ENCODE measurements at places on chromosomes 12 and 14.

DNA sequence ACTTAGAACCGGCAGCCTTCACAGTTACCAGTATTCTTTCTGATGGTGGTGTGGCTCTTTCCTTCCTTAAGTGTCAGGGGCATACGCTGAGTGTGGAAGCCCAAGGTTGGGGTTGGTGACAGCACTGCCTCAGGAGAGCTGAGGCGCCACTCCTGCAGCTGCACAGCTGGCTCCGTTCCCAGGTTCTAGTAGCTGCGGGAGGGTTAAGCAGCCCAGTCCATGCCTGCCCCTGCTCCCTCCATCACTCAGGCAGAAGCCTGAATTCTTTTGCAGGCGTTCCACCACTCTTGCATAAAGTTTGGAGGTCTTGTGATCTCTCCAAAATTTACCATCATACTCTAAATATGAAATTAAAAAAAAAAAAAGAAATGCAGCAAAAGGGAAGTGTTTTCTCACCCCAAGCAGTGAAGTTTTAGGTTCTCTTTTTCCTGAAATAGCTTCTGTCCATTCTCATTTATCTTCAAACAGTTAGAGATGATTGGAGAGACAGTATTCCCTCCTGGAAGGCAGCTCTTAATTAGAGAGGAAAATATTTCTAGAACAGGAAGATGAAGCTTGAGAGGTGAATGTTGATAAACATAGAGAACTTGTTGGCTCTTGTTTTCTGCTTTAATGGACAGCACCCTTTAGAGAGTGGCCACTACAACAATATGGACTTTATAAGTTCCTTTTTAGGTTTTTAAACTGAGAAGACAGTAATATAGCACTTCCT, 136.1 kb downstream of the FGD4 start:
- no peak for DNase-seq

- DNase-seq, result no peak
Observed at GRCh38 chr14:96916751-96917150, 119.6 kb downstream of the VRK1 start.

- no peak for DNase-seq
Observed at GRCh38 chr12:85733221-85733840, 102.9 kb downstream of the RASSF9 start.

DNA sequence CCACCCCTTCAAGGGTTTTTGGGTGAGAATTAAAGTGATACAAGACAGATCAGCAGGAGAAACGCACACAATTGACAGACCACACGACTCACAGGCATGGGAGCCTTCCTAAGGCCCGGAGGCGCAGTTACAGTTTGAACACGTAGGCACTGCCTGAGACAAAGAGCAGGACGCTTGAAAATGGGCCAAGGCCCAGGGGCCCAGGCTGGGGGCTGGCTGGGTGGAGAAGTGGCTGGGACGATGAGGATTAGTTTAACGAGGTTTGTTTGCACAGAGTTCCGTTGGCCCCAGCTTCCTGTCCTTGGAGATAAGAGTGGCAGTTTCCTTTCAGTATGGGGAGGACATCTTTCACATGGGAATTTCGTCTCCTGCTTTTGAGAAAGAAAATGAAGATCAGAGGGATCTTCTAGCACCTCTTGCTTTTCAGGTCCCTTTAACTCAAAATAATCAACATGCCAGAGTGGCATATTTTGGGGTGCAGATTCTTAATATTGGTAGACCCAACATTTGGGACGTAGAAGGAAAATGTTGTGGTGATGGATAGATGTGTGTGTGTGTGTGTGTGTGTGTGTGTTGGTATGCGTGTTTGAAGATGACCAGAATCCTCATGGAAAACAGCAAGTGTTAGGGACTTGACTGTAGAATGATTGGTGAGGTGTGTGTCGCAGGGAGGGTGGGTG, 44.6 kb downstream of the DLK1 start:
- DNase-seq, result no peak

GRCh38 chr14:92653162-92653651, 95.2 kb downstream of the LGMN start:
- DNase-seq, result no peak

DNA sequence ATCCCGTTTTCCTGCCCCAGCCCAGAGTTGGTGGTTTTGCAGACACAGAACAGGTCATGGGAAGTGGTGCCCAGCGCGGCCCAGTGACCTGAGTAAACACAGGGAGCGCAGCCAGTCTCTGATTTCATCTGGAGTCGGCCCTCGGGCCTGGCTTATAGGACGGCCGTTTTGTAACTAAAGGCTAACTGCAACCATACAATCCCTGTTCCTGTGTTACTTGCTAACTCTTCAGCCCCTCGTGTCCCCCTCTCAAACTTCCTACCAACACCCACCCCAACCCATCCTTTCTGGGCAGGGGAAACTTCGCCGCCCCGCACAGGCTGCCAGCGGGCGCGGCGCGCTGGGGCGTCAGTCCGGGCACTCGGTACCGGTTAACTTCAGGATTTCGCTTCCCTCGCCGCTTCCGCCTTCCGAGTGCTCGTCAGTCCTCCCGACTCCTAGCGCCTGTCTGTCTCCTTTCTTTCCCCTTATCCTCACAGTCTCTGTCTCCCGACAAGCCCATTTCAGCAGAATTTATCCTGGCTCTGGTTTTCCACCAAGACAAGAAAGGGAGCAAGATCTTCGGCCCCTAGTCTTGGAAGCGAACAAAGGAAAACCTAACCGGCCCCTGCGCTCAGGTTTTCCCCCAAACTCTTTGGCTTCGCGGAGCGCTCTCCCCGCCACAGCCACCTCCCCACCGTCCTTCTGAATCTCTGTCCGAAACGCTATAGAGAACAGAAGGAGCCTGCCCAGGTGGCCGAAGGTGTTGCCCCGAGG, 2.0 kb downstream of the SIX1 start:
- DNase-seq, result no peak

DNA sequence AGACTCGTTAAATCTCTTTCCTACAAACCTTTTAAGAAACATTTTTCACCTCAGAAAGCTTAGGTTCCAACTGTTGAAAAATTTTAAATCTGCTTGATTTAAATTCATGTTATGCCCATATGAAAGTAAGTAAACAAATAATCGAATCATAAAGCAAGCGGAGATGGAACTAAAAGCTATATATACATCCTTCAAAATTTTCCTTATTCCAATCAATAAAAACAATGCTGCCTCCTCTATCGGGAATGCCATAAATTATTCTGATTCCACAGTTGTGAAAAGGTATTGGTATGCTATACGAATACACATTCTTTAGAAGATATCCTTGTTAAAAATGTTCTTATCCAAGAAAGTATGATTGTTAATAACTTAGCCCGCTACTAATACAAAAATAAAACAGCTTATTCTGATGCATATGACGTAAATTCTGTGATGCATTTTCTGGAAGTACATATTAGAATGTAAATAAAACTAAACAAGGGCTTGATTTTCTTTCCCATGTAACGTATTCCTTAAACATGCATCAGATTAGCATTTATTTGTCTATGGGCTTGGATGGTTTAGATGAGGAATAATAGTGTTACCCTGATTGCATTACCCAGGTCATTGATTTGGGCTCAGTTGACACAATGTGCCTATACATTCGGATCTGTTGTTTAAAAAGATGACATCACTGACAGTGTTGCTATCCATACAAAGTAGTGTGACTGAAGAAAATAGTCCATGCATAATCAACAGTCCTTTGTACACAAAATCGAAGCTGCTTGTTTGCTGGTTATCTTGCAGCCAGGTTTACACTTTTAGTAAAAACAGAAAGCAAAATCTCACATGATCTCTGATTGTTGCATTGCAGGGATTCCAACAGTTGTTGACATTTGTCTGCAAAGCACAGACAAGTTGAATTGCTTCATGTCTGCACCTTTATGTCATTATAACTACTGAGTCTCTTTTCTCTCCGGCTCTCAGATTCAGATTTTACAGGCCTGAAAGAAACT, 656 bp upstream of the DTD2 start:
- no peak for DNase-seq

DNA sequence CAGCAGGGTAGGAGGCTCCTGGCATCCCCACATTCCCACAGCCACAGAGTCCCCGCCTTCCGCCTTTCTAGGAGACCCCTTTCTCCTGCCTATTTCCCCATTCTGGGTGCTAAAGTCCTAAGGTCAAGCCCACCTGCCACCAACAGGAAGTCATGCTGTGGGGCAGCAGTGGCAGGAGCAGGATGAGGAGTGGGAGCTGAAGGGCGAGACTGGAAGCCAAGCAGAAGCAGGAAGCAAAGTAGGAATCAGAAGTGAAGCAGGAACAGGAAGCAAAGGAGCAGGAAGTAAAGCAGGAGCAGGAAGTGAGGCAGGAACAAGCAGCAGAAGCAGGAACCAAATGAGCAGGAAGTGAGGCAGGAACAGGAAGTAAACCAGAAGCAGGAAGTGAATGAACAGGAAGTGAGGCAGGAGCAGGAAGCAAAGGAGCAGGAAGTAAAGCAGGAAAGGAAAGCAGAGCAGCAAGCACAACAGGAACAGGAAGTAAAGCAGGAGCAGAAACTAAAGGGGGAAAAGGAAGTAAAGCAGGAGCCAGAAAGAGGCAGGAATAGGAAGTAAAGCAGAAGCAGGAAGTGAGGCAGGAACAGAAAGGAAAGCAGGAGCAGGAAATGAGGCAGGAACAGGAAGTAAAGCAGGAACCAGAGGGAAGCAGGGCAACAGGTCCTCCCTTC, 38.3 kb upstream of the RIMBP2 start:
- DNase-seq, result no peak

DNA sequence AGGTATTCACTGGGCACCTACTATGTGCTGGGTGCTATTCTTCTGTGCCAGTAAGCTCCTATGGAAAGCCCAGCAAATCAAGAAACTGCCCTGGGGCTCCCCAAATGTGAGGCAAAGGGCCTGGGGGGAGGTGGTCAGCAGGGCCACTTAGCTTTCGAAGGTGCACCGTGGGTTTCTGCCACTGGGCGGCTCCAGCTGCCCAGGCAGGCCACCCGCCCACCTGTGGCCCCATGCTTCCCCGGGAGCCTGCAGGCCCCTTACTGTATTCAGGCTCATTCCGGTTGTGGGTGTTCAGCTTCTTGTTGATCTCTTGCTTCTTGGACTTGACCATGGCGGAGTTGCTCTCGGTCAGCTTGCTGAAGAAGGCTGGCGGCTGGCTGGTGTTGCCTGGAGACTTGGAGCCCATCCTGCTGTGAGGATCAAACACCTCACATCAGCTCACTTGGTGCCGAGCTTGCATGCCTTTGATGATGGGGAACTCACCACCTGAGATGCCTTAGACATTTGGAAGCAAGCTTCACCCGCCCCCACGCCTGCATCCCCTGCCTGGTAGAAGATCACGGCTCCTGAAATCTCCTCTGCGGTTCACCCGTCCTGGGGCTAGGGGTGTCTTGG, 37.3 kb downstream of the RFLNA start:
- DNase-seq, result no peak

DNA sequence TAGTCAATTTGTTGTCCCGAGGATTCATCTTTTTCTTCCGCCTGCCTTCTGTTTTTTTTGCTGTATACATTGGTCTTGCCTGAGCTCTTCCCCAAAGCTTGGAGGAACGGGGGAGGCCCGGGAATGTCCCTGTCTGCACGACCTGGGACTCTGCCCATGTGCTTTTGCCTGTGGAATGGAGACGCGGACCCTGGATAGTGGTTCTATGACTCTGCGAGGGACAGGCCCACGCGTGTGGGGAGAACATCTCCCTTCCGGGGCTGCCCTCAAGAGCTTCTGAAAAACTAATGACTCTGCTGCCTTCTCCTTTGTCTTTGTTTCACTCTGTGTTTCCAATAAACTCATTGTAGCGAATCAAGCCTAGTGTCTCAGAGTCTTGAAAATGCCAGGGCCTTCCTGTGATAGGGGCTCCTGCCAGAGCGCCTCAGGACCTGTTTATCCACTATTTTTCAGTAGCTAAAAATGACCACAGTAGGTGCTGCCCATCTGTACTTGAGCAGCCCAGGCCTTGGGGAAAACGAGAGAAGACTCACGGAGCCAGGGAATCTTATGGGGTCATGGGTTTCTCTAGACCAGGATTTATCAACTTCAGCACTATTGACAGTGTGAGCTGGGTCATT, 12.3 kb downstream of the KRT83 start:
- DNase-seq, result no peak

DNA sequence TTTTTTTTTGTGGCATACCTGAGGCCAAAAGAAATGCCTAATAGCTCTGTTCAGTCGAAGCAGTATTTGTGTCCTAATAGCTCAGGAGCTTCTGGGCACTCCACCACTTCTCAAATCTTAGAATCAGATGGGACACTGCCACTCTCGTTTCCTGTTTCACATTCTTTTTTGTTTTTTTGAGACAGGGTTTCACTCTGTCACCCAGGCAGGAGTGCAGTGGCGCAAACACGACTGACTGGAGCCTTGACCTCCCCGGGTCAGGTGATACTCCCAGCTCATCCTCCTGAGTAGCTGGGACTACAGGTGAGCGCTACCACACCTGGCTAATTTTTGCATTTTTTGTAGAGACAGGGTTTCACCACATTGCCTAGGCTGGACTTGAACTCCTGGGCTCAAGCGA, 52.7 kb downstream of the SPPL3 start:
- no peak for DNase-seq

- DNase-seq, result no peak
Observed at GRCh38 chr12:30358671-30359070, 337.0 kb downstream of the IPO8 start.

- DNase-seq, result no peak
Observed at GRCh38 chr12:117641885-117642284, 280.5 kb upstream of the NOS1 start.

- no peak for DNase-seq
Observed at GRCh38 chr12:61993734-61994345, 266.4 kb upstream of the USP15 start.

GRCh38 chr12:1839956-1840951, 19.9 kb downstream of the LRTM2 start:
- no peak for DNase-seq

GRCh38 chr12:93204896-93205295, 172.8 kb upstream of the NUDT4 start:
- DNase-seq, result no peak

GRCh38 chr14:89466484-89466883, 49.5 kb upstream of the FOXN3 start:
- peak; percentile 20 for DNase-seq

DNA sequence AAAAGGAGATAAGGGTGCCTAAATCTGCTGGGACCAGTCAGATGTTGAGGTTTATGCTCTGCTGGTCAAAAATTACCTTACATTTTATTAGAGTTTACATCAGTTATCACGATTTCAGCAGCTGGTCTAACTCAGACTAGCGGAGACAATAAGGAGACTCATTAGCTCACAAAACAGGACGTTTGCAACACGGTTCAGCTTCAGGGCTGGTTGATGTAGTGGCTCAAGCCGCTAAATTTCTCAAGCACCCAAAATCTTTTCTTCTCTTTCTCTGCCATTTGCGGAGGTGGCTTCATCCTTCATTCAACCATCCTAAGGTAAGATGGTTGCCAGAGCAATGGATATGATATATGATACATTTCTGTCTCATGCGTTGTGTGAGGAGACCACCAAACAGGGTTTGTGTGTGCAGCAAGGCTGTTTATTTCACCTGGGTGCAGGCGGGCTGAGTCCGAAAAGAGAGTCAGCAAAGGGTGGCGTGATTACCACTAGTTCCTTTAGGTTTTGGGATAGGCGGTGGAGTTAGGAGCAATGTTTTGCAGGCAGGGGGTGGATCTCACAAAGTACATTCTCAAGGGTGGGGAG, 30.3 kb upstream of the CLIP1 start:
- DNase-seq, result no peak
